ENCODE measurements at places on chromosomes 3 and 15.

- DNase-seq = no peak
Measured at GRCh38 chr3:141499284-141499683, 12.5 kb downstream of the RASA2 start.

GRCh38 chr3:144593881-144594280 is 622.3 kb downstream of the DIPK2A start:
- DNase-seq = no peak

DNA sequence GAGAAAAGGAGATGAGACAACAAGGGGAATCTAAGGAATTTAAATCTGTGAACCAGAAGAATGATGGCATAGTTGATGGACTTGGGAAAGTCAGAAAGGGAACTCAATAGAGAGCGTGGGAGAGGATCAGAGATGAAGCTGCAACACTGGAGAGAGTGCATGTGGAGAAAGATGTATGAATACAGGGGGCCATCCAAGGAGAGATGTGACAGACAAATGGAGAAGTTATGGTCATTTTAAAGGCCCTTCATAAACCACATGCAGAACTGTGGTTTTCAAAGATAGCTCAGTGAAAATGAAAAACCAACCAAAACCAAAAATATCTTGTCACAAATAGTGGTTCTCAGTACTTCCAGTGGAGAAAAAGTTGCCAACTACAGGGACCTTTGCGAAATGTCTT is 265.2 kb downstream of the SUCLG2 start:
- no peak for DNase-seq

DNA sequence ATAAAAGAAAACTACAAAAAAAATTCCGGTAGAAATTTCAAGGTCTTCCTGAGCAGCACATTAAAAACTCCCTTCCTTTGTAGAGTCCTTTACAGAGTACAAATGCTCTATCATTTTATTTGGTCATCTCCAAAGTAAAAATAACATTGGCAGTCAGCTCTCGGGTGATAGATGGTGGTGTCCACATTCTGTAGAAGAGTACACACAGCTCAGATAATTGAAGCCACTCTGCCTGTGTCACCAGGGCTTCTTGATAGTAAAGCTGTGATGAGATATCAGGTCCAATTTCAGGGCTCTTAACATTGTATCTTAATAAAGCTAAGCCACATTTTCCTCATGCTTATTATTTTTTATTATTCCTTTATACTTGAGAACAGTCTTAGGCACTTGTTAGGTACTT is 371.6 kb downstream of the TAFA4 start:
- no peak for DNase-seq

GRCh38 chr3:52555056-52555455 is 18.7 kb downstream of the UQCC5 start:
- DNase-seq = no peak

DNA sequence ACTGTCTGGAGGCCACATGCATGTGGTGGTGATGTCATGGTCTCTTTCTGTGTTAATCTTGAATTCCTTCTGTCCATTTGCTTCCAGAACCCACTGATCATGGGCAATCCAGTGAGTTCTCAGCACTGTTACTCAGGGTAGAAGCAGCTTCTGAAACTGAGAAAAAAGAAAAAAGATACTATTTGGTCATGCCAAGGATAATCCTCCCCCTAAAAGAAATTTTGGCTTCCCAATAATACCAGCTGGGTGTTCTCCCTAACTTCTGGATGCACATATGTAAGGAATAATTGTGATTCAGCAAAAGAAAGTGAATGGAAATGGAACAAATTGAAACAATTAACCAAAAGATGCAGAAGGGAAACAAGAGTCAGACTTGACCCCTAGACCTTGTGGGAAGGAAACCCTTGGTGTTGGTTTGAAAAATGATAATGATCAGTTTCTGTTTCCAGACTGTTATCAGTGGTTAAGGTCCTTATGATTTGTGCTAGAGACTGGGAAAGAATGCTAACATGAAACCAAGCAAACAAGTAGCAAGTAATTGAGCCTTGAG is 92.3 kb downstream of the RBMS3 start:
- no peak for DNase-seq

- no peak for DNase-seq
Measured at GRCh38 chr3:101512396-101512645, 691 bp downstream of the SENP7 start.

DNA sequence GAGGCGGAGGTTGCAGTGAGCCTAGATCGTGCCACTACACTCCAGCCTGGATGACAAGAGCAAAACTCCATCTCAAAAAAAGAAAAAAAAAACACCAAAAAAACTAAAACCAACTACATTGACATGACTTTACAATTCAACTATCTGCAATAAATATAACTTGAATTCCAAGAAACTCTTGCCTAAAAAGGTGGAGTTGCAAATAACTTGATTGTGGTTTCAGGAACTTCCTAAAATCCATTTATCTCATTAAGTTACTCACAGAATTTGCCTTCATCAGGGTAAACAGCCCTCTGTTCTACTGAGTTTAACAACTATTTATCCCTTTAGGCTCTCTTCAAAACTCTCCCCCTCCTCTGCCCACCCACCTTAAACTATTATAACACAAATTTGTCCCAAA is 2.7 kb upstream of the MAPK6 start:
- DNase-seq = no peak

GRCh38 chr15:59687836-59688235 is 1.3 kb downstream of the BNIP2 start:
- no peak for DNase-seq

DNA sequence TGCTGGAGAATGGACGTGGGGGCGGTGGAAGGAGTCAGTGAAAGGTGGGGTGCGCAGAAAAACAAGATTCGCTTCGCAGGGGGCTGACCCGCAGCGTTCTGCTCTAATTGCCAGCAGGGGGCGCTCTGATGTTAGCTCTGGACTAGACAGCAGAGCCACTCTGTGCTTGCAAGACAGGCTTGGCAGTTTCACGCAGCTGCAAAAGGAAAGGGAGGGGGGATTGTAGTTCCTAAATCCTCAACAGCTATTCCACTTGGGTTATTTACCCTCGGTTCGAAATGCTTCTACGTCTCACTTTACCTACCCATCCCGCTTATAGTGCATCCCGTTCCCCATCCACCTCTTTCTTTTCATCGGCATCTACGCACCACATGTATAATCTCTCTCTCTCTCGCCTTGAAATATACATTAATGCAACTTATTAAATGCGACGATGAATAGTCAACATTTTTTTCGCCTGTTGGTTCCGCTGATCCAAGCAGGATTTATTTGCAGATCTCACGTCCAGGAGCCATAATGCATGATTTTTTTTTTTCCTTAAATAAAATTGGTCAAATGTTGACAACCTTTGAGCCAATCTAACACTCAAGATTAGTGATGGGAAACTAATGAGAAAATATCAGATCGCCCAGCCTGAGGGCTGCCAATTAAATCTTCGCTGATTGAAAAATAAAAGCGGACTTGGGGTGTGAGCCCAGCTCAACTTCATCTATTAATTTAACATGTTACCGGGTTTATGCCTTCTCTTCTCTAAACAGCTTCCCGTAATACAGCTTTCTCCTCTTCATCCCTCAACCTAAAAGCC is 216.4 kb downstream of the MEIS2 start:
- peak; percentile 85 for DNase-seq

GRCh38 chr3:12336099-12336498 is 47.2 kb downstream of the PPARG start:
- DNase-seq = no peak

DNA sequence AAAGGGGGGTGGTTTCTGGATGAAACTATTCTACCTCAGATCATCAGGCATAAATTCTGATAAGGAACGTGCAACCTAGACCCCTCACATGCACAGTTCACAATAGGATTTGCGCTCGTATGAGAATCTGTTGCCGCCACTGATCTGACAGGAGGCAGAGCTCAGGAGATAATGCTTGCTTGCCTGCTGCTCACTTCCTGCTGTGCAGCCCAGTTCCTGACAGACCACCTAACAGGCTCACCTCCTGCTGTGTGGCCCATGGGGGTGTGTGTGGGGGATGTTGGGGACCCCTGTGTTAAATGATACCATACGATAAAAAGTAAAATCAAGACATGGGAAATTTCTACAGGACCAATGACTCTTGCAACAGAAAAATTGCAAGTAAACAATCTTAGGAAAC is 24.0 kb downstream of the CP start:
- no peak for DNase-seq

DNA sequence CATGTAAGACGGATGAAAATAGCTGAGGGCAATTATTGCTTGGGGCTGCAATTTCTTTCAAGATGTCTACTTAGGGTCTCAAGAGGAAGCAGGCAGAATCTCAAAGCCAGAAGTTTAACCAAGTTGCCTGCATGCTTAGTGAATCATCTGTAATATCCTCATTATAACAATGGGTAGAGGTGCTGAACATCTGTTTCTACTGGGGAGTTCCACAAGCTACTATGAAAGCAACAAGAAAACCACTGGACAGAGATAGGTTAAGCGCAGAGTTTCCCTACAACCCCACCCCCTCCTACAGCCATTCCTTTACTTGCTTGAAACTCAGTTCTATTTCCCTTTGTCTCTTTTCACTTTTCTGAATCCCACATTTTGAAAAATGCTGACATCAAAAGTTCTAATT is 759.4 kb upstream of the GBE1 start:
- no peak for DNase-seq

DNA sequence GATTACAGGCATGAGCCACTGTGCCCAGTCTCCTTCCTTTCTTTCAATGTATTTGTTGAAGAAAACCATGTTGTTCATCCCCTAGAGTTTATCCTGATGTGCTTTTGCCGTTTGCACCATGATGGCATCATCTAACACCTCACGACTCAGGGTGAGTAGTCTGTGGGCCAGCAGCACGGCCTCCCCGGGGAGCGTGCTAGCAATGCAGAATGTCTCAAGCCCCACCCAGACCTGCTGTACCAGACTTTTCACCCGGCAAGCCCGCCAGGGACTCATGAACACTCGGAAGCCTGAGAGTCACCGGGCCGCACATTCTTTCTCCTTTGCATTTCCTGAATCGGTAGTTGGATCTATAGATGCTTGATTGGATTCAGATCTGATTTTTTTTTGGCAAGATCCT is 64.6 kb downstream of the RPN1 start:
- no peak for DNase-seq

GRCh38 chr3:146646261-146646660 is 41.1 kb upstream of the PLSCR5 start:
- DNase-seq = no peak

- no peak for DNase-seq
Measured at GRCh38 chr3:156291272-156292123, 171.1 kb downstream of the KCNAB1 start.

DNA sequence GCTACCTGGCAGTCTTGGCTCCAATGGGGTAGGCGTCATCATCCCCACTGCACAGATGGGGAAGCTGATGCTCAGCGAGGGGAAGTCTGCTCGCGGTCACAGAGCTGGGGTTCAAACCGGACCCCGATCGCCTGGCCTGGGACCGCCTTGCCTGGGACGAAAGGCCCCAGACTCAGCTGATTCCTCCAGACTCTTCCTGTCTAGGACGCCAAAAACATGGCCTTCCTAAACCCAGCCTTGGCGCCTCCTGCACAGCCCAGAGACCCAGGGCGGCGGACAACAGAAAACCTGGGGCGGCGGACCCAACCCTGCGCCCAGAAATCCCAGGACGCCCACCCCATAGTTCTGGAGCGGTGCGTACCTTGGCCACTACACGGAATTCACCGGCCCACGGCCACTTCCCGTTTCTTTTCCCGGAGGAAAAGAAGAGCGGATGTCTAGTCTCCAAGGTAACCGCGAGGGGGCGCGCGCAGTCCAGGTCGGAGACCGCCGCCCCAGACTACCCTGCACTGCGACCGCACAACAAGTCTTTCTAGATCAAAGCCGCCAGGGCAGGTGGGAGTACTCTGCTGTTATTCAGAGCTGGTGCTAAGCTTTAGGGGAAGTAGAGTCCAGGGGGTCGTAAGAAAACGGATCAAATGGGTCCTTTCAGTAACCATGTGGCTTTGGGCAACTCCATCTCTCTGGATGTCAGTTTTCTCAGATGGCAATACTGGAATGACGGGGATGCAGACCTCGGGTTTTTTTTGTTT is 4.9 kb upstream of the IL17RD start:
- DNase-seq = no peak

GRCh38 chr15:87582169-87582568 is 674.4 kb downstream of the NTRK3 start:
- no peak for DNase-seq

DNA sequence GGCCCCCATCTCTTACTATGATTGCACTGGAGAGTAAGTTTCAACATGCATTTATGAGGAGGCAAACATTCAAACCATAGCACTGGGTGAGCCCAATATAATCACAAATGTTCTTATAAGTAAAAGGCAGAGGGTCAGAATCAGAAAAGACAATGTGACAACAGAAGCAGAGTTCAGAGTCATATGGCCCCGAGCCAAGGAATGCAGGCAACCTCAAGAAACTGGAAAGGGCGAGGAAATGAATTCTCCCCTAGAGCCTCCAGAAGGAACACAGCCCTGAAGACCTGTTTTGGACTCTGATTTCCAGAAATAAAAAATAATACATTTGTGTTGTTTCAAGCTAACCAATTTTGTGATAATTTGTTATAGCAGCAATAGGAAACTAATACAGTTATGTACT is 81.3 kb upstream of the ABI3BP start:
- no peak for DNase-seq

GRCh38 chr3:4776980-4777581 is 202.2 kb upstream of the BHLHE40 start:
- no peak for DNase-seq

DNA sequence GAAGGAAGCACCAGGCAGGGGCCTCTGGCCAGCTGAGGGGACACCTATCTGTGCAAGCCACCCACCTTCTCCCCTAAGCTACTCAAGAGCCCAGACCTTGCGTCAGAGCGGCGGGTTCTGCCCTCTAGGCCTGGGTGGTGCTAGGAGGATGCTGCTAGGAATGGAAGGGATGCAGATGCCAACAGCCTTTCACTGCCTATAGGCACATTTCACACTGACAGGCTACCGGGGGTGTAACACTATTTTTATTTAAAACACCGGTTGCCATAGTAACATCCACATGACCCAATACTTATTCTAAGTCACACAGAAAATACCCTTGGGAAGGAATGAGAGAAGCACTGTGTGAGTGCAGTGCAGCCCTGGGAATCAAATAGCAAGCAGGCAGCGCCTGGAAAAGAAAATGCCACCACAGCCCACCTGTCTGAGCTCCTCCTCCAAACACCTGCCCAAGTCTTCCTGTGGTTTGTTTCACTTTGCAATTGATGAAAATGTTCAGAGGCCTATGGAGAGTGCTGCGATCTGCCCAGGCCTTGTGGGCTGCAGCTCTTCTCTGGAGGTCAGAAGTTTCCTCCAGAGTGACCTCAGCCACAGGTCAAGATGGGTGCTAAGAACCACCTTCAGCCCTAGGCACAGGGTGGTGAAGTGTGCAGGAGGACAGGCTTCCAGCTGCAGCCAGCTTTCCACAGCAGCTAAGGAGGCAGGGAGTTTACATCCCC is 113.5 kb upstream of the TOPAZ1 start:
- no peak for DNase-seq
